ENCODE measurements at places on chromosomes 6 and 20. TPM values are rescaled to one million over a fixed set of nuclear protein-coding genes. Genes with fewer than 3 reads are reported as not detected.

Gene SIRPD
- total RNA-seq, result not detected

- H3K27ac ChIP-seq, result no peak overlapping the region
- H3K4me3 ChIP-seq, result no peak overlapping the region
- no peaks in the 10 kb centered on the region for H3K36me3 ChIP-seq
- peaks cover 11% of the 10 kb centered on the region for H3K4me1 ChIP-seq
- no peaks in the 10 kb centered on the region for H3K27me3 ChIP-seq
- no peak for DNase-seq
Observed at GRCh38 chr20:37920270-37920669, 17.3 kb downstream of the VSTM2L start.

DNA sequence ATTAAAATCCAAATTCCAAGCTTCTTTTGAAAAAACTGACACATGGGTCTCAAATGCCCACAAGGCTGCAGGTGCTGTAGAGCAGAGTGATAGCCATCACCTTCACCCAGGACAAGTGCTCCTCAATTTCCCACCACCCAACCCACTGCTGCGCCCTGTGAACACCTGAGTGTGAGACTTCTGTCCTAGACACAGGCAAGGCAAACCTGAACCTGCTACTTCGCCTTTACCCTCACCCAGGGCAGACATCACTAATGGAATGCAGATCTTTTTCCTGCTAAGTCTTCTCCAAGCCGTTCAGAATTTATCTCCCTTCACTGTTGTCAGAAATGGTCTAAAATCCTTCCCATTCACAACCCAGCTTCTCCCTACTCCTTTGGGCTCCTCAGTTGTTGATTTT, 65.9 kb downstream of the PREX1 start:
- peaks cover 27% of the 10 kb centered on the region for H3K4me1 ChIP-seq
- H3K36me3 ChIP-seq, result no peaks in the 10 kb centered on the region
- H3K27ac ChIP-seq, result no peak overlapping the region
- H3K4me3 ChIP-seq, result no peak overlapping the region

- H3K27ac ChIP-seq, result no peak overlapping the region
- no peaks in the 10 kb centered on the region for H3K4me1 ChIP-seq
- no peak overlapping the region for H3K4me3 ChIP-seq
- H3K36me3 ChIP-seq, result no peaks in the 10 kb centered on the region
- DNase-seq, result peak; percentile 34
Observed at GRCh38 chr6:29809249-29809648, 18.4 kb upstream of the HLA-G start.

Gene KHDRBS2
- 1.7 TPM for total RNA-seq

Gene CENPB
- 225 TPM for total RNA-seq

Gene PTPRK
- total RNA-seq, result 44.8 TPM

- no peaks in the 10 kb centered on the region for H3K4me1 ChIP-seq
- no peaks in the 10 kb centered on the region for H3K36me3 ChIP-seq
- H3K4me3 ChIP-seq, result no peak overlapping the region
- H3K27ac ChIP-seq, result no peak overlapping the region
- DNase-seq, result no peak
- no peaks in the 10 kb centered on the region for H3K27me3 ChIP-seq
Observed at GRCh38 chr6:115675443-115675842, 385.2 kb downstream of the FRK start.
